ENCODE measurements at places on chromosomes 11 and 22.

GRCh38 chr11:71245601-71246391 is 6.6 kb downstream of the SHANK2 start:
- DNase-seq: no peak

GRCh38 chr22:31637891-31638618 is 24.0 kb downstream of the PISD start:
- no peak for DNase-seq

GRCh38 chr11:44083906-44084305 is 11.6 kb upstream of the EXT2 start:
- DNase-seq: no peak

GRCh38 chr11:23112987-23113886 is 253.0 kb upstream of the CCDC179 start:
- no peak for DNase-seq

DNA sequence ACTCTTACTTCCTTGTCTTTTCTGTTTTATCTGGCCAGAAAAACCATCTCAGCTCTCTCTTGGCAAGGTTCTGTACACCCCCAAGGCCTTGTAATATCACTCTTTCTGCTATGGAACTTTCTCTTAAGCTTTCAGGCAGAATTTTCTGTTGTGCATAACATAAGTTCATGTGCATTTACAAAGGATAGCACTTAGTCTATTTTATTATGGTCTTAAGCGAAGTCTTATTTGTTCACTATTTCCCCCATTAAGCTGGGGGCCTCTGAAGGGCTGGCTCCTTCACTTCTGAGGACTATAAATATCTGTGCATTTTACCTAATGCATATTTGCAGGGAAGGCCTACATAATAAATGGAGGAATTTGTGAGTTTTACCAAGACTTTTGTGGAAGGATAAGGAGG is 1393.4 kb downstream of the FAM181B start:
- DNase-seq: no peak
